ENCODE measurements at places on chromosomes 5 and 9.

- no peak for DNase-seq
Measured at GRCh38 chr5:9892696-9893095, 262.5 kb upstream of the TAS2R1 start.

- DNase-seq: no peak
Measured at GRCh38 chr5:26229848-26230247, 808.5 kb downstream of the CDH9 start.

DNA sequence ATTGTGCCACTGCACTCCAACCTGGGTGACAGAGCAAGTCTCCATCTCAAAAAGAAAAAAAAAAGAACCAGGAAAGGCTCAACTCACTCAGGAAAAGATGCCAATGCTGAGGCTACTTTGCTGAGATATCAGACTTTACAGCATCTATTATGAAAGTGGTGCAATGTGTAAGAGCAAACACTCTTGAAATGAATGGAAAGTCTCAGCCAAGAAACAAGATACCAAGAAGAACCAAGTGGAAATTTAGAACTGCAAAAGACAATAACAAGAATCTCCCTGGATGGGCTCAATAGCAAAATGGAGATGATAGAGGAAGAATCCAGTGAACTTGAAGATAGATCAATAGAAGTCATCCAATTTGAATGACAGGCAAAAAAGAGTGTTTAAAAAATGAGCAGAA lies 37.7 kb downstream of the TSPAN17 start:
- DNase-seq: no peak

- DNase-seq: no peak
Measured at GRCh38 chr5:148739023-148739422, 84.7 kb upstream of the HTR4 start.

GRCh38 chr9:92406477-92406876 lies 2.1 kb upstream of the OGN start:
- DNase-seq: peak; percentile 8

DNA sequence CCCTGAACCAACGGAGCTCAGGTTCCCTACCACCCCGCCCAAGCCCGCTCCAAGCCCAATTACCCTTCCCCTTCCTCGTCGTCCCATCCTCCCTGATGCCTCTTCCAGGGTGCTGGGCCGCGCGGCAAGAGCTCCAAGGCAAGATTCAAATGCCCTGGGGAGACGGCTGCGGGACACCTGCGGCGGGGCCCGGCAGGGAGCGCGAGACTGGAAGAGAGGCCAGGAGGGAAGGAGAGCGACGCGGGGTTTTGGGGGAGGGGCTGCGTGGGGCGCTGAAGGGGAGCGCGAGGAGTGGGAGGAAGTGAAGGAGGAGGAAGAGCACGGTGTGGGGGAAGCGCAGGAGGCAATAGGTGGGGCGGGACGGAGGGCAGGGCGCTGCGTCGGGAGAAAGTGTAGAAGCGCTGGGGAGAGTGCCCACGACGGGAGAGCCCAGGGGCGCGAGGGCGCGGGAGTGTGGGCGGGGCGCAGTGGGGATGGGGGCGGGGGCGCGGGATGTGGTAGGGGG lies 975 bp upstream of the NXNL2 start:
- DNase-seq: no peak

GRCh38 chr9:33180526-33181184 lies 13.5 kb upstream of the B4GALT1 start:
- no peak for DNase-seq

DNA sequence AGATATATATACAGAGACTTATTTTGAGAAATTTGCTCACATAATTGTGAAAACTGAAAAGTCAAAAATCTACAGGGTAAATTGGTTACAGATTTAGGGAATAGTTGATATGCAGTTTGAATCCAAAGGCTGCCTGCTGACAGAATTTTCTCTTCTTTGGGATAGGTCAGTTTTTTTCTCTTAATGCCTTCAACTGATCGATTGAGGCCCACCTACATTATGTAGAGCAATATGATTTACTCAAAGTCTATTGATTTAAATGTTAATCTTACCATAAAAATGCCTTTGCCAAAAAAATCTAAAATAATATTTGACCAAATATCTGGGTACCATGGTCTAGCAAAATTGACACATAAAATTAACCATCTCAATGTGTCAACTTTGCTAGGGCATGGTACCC lies 3.9 kb upstream of the GHR start:
- DNase-seq: no peak

DNA sequence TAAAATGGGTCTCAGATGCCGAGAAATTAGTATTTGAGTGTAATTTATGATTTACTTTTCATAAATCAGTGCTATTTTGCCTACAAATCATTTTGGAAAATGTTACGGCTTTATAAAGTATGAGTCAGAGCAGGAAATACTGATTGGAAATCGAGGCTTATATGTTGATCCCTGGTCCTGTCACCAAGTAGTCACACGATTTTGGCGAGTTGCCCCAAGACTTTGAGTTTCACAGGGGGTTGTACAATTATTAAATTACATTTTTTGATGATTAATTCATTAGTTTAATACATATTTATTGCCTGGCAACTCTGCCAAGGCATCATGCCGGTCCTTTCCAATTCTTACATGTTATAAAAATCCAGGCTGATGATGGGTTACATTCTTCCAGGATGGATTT lies 443.9 kb upstream of the KLF4 start:
- DNase-seq: no peak

DNA sequence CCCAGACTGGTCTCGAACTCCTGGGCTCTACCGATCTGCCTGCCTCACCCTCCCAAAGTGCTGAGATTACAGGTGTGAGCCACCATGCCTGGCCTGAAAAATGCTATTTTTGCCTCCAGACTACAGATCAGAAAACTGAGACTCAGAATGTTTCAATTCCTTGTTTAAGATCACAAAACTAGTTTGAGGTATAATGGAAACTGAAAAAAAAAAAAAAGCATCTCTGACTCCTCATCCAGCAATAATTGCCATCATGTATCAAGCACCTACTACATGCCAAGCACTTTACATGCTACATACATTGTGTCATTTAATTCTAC lies 35.6 kb downstream of the PLAC8L1 start:
- DNase-seq: no peak

GRCh38 chr9:121562301-121562700 lies 62.7 kb upstream of the GGTA1 start:
- no peak for DNase-seq

DNA sequence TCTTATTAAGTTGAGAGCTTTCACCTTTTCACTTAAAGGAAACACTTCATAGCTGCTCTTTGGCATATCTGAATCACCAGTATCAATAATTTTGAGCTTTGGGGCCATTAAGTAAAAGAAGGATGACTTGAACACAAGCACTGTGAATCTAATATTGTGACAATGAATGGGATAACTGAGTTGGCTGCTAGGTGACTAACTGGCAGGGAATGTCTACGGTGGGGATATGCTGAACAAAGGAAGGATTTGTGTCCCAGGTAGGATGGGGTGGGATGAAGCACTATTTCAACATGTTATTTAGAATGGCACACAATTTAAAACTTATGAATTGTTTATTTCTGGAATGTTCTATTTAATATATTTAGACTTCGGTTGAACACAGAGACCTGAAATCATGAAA lies 123.6 kb downstream of the TEX10 start:
- DNase-seq: no peak

DNA sequence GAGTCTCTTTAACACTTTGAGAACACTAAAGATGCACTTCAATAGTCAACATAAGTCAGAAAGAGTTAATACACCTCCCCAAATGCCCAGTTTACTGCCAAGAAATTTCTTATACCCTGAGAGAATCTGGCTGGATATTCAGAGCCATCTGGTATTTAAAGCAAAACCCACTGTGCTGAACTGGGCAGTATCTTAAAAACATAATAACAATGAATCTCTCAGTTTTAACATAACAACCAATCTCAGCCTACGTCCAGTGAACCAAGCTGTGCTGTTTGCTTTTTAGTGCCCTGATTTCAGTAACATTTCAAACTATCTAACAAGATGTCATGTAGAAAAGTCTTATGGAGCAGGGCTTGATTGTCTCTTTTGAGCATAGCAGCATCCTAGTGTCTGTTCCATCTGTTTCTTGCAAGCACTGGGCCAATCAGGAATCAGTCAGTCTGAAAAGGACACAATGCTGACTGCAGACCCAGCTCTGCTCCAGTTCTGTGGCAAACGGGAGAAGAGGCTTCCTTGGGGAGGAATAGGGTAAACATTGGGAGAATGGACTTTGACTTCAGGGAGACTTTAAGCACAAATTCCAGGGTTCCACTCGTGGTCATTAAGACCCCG lies 43.6 kb upstream of the FAM81B start:
- no peak for DNase-seq

DNA sequence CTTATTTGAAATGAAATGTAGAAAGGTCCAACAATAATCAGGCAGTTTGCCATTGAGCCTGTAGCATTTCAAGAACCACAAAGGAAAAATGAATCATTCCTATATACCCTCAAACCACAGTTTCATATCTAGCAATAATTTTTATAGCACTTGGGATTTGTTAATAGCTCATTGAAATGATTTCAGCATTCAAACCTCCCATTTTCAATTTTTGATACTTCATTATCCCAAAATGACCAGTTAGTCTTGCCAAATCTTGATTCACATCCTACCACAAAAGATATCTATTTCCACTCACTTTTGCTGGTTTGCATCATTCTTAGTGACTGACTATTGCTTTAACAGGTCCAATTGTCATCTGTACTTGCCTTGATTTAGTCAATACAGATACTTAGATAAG lies 790.1 kb downstream of the TLE1 start:
- no peak for DNase-seq

- DNase-seq: no peak
Measured at GRCh38 chr9:85213650-85214607, 527.8 kb downstream of the AGTPBP1 start.

DNA sequence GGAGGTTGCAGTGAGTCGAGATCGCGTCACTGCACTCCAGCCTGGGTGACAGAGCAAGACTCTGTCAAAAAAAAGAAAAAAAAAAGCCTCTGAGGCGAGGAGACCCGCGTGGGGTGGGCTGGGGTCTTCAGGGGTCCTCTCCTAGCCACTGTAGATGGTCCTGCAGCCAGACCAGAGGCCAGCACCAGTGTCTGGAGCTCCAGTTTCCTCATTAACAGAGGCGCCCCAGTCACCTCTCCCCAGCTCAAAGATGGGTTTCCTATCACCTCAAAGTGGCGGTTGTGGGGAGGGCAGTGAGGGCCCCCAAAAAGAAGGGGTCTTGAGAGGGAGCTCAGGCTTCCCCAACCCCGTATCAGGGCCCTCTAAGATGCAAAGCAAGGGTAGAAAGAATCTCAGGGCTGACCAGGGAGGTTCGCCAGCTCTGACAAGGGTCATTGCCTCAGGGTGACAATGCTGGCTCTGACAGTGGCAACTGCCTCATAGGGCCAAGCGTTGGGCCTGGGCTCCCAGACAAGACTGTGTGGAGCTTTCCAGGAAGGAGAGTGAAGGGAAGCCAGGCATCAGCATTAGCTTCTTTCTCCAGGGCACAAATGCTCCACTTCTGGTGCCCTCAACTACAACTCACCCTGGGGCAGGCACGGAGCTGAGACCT lies 15.0 kb downstream of the STK10 start:
- no peak for DNase-seq

GRCh38 chr5:95762652-95763041 lies 31.5 kb downstream of the RHOBTB3 start:
- DNase-seq: no peak

GRCh38 chr5:18811661-18812060 lies 1176.3 kb downstream of the CDH18 start:
- DNase-seq: no peak

Data from esophagus squamous epithelium (tissue), 5 donors.